ENCODE measurements at places on chromosomes 12 and 14. TPM values are rescaled to one million over a fixed set of nuclear protein-coding genes. Genes with fewer than 3 reads are reported as not detected.

INHBC gene
- total RNA-seq, result 1.8 TPM

SLC38A2 gene
- total RNA-seq, result 372 TPM

TESPA1 gene
- not detected for total RNA-seq

HRK gene
- not detected for total RNA-seq

KRT75 gene
- total RNA-seq, result not detected

USP44 gene
- total RNA-seq, result 0.80 TPM

GZMB gene
- total RNA-seq, result not detected

FSCB gene
- not detected for total RNA-seq

HOXC10 gene
- 0.60 TPM for total RNA-seq

LEMD3 gene
- 51.1 TPM for total RNA-seq

SLC22A17 gene
- total RNA-seq, result 31.9 TPM

C1S gene
- total RNA-seq, result 114 TPM

IL31 gene
- not detected for total RNA-seq

AKAP3 gene
- total RNA-seq, result 3.5 TPM
